ENCODE measurements at places on chromosomes 2 and 18. TPM values are rescaled to one million over a fixed set of nuclear protein-coding genes. Genes with fewer than 3 reads are reported as not detected.

- no peak for DNase-seq
Observed at GRCh38 chr18:46736736-46737135, 20.1 kb downstream of the ST8SIA5 start.

GRCh38 chr2:136858656-136859055 lies 93.3 kb downstream of the THSD7B start:
- no peak for DNase-seq

DNA sequence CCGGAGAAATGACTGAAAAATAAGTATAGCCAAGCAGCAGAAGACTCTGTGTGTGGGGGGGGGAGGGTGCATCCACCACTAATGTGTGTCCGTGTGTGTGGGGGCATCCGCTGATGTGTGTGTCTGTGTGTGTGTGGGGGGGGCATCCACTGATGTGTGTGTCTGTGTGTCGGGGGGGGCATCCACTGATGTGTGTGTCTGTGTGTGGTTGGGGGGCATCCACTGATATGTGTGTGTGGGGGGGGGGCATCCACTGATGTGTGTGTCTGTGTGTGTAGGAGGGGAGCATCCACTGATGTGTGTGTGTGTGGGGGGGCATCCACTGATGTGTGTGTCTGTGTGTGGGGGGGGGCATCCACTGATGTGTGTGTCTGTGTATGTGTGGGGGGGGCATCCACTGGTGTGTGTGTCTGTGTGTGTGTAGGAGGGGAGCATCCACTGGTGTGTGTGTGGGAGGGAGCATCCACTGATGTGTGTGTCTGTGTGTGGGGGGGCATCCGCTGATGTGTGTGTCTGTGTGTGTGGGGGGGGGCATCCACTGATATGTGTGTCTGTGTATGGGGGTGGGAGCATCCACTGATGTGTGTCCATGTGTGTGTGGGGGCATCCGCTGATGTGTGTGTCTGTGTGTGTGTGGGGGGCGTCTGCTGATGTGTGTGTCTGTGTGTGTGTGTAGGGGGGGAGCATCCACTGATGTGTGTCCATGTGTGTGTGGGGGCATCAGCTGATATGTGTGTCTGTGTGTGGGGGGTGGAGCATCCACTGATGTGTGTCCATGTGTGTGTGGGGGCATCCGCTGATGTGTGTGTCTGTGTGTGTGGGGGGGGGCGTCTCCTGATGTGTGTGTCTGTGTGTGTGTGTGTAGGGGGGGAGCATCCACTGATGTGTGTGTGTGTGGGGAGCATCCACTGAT lies 125.0 kb downstream of the NFATC1 start:
- DNase-seq = no peak

GRCh38 chr2:106892048-106892447 lies 6.1 kb upstream of the ST6GAL2 start:
- DNase-seq = no peak

GRCh38 chr18:57841568-57841967 lies 38.5 kb upstream of the ATP8B1 start:
- DNase-seq = no peak

- DNase-seq = no peak
Observed at GRCh38 chr18:12703664-12704063, 822 bp downstream of the PSMG2 start.

DNA sequence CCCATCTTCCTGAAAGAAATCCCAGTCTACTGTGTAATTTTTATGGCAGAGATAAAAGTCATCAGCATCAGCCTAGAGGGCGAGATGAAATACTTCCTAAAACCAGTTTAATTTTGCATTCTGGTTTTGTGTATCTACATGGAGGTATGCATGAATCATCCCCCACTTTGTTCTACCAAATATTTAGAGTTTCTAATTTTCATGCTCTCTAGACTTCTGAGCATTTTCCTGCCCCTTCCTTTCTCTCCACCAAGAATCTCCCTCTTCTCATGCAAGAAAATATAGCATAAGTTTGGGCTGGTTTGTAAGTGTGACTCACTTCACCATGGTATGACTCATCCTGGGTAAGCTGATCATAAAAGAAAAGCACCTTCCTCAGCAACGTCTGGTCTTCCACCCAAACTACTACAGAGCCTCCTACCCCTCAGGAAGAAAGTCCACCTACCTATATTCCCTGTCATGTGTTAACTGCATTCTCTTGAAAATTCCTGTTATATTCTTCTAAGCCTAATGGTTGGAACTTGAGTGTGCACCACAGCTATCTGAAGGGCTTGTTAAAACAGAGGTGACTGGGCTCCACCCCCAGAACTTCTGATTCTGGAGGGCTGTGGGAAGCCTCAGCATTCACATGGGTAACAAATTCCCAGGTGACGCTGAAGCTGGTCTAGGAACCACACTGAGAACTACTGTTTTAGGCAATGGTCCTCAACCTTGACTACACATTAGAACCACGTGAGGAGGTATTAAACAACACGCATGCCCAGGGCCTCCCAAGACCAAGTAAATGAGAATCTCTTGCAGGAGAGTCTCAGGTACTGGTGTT lies 37.4 kb upstream of the RAPGEF4 start:
- DNase-seq = no peak

DNA sequence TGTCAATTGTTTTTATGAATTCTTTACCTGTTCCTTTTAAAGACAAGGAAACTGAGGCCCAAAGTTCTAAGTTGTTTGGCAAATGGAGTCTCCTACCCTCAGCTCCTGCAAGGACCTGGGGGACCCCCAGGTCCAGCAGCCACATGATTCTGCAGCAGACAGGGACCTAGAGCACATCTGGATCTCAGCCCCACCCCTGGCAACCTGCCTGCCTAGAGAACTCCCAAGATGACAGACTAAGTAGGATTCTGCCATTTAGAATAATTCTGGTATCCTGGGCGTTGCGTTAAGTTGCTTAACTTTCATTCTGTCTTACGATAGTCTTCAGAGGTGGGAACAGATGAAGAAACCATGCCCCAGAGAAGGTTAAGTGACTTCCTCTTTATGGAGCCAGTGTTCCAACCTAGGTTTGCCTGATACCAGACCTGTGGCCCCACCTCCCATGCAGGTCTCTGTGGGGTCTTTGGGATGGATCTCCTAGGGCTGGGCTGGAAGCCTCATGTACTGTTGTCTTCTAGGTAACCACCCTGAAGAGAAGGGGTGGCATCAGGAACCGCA lies 5.6 kb upstream of the CENPA start:
- DNase-seq = no peak

GRCh38 chr2:105373895-105374401 lies 24.9 kb downstream of the FHL2 start:
- no peak for DNase-seq

- no peak for DNase-seq
Observed at GRCh38 chr18:32175265-32175664, 14.6 kb upstream of the MEP1B start.

DNA sequence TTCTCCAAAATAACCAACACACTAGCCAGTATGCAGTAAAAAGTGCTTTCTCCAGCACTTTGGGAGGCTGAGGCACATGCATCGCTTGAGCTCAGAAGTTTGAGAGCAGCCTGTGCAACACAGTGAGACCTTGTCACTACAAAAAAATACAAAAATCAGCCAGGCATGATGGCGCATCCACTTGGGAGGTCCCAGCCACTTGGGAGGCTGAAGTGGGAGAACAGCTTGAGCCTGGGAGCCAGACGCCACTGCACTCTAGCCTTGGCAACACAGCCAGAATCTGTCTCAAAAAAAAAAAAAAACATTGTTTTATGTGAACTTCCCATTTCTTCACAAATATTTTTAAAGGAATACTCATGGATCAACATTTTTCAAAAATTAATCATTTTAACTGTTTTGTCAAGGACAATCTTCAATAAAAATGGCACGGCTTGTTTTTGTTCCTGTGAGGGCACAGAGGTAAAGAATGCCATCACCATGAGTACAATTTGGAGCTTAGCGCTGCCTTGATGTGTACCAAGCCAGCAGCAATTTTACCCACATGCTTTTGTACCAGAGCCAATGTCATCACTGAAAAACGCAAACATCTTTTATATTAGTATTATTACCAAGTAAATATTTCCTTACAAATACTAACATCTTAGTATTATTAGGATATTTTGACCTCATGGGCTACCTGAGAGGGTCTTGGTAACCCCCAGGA lies 26.7 kb downstream of the RAB1A start:
- no peak for DNase-seq

- no peak for DNase-seq
Observed at GRCh38 chr2:25414781-25415180, 73.1 kb upstream of the DNMT3A start.

DNA sequence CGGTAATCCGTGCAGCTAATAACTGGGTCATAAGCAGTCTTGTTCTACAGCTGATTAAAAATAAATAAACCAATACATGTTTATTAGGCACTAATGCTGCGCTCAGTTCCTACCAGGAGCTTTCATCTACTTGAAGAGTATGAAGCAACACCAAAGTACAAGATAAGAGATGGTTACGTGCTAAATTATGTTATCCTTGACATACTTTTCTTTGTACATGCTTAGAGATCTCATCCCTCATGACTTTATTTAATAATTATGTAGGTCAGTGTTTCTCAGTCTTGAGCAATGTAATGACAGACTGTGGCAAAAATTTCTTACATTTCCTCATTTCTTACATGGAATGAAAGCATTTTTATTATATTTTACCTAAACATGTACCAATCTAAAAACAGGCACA lies 54.6 kb upstream of the COBLL1 start:
- DNase-seq = no peak

- no peak for DNase-seq
Observed at GRCh38 chr18:10942998-10943397, 206.4 kb downstream of the PIEZO2 start.

GRCh38 chr2:217656316-217656715 lies 346.5 kb downstream of the TNS1 start:
- DNase-seq = no peak

GRCh38 chr2:3450385-3451010 lies 68.8 kb downstream of the ADI1 start:
- DNase-seq = no peak

DNA sequence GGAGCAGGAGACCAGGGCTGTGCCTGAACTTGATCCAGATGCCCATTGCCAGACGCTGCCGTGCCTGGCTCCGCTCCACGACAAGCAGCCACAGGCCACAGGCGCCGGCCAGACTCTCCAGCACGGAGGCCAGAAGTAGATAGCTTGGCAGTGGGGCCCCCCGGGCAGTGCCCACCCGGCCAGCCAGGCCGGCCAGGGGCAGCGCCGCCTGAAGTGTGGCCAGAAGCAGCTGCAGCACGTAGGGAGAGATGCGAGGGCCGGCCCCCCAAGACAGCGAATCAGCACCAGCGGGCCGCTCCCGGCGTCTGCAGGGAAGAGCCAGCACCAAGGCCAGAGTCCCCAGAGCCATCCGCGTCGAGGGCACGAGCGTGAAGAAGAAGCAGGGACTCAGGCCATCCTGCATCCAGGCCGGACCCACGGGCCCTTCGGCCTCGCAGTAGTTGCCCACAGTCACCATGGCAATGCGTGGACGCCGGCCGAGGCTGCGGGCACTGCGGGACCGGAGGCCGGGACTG lies 484 bp downstream of the ABCB6 start:
- no peak for DNase-seq

Gene LIMS3
- 43.6 TPM for total RNA-seq

Gene NEMP2
- 3.6 TPM for total RNA-seq

Gene WIPF1
- 58.8 TPM for total RNA-seq

Gene DLGAP1
- 7.3 TPM for total RNA-seq

Gene TRABD2A
- 1.8 TPM for total RNA-seq

Gene SERPINB12
- total RNA-seq = not detected

Gene MYL1
- total RNA-seq = not detected

Gene DPYSL5
- total RNA-seq = not detected

Gene IL1RL2
- 1.3 TPM for total RNA-seq

Gene RASGRP3
- total RNA-seq = 16.2 TPM

Data from thoracic aorta (tissue), 2 donors.